ENCODE measurements at places on chromosomes 5 and 9.

DNA sequence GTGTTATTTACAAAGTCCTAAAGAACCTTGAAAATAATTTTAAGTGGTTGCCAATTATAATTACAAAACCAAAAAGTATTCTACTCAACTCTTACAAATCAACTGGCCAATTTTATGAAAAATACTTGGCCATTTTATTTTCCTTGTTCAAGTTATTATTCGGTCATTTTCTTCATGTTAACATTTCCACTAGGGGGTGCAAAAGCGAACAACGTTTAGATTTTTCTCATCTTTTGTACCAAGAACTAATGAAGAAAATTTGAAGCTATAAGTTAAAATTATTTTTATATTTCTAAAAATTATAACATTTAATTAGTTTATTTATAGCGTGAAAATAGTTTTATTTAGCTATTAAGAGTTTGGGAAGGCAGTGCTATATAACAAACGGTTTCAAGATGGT is 1453.3 kb downstream of the MAT2B start:
- no peak for DNase-seq

- no peak for DNase-seq
Observed at GRCh38 chr5:92907938-92908606, 672.9 kb downstream of the NR2F1-AS1 start.

GRCh38 chr5:68134033-68134668 is 81.4 kb upstream of the PIK3R1 start:
- peak; percentile 61 for DNase-seq

- no peak for DNase-seq
Observed at GRCh38 chr5:177445917-177446199, 756 bp upstream of the PRR7 start.

GRCh38 chr5:125044491-125045282 is 298.2 kb upstream of the ZNF608 start:
- DNase-seq = no peak

DNA sequence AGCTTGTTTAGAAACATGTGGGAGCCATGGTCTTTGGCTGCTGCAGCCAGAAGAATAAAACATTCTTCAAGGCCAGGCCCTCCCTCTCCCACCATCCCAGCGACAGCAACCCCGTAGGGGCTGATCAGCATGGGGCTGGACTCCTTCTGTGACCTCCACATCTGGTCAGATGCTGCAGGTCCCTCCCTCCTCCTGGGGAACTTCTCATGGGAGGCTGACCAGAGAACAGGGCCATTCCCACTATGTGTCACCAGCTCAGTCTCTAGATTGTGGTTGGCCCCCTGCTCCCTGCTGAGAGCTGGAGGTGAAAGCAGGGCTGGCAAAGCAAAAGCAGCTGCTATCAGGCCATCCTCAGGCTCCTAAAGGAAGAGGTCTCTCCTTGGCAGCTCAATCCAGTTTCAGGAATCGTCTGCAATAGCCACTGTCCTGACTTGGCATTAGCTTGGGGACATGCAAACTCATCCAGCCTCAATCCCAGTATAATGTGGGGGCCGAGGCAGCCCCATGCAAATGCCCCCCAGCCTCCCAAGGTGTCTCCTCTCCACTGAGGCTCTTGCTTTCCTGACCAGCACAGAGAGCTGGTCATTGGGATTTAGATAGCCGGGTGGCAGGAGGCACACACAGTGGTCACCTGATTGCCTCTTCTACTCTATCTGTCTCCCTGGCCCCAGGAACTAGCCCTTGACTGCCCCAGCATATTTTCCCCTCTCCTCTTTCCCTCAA is 81.5 kb downstream of the NRG2 start:
- peak; percentile 54 for DNase-seq

DNA sequence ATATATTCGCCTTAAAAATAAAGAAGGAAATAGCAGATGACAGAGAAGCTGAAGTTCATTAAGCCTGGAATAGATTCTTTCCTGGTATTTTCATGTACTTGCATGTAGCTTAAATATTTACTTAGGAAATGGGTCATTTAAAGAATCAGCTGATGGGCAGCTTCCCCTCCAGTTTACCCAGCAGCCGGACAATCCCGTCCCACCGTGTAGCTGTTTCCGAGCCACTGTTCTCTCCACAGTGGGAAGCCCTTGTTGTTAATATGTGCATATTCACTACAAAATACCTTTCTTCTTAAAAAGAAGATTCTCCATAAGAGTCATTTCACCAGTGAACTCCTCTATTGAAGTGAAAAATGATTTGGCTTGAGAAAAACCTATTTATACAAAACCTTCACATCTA is 187.0 kb downstream of the FANCC start:
- no peak for DNase-seq

- no peak for DNase-seq
Observed at GRCh38 chr5:93601802-93602155, 18.8 kb downstream of the NR2F1 start.

DNA sequence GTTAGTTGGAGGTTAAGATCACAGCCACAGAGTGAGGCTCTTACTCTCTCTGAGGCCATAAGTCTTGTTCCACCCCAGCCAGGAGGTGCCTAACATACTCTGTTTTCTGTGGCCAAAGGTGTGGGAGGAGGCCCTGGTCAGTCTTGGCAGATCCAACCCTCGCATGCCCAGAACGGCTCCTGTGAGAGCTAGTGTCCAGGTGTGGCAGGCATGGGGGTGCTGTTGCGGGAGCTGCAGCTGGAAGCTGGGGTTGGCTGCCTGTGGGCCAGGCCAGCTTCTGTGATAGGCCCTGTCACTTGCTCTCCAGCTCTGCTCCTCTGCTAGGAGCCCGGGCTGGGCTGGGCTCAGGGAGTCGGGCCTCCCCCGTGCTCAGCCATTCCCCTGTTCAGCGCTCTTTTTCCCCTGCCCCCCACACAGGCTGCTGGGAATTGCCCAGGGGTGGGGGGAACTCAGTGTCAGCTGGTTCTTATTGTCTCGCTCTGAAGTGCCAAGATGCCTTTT is 31.6 kb downstream of the IER5L start:
- no peak for DNase-seq

- no peak for DNase-seq
Observed at GRCh38 chr9:84761137-84761808, 91.7 kb downstream of the NTRK2 start.

- DNase-seq = no peak
Observed at GRCh38 chr5:136143312-136143711, 10.7 kb downstream of the SMAD5 start.

DNA sequence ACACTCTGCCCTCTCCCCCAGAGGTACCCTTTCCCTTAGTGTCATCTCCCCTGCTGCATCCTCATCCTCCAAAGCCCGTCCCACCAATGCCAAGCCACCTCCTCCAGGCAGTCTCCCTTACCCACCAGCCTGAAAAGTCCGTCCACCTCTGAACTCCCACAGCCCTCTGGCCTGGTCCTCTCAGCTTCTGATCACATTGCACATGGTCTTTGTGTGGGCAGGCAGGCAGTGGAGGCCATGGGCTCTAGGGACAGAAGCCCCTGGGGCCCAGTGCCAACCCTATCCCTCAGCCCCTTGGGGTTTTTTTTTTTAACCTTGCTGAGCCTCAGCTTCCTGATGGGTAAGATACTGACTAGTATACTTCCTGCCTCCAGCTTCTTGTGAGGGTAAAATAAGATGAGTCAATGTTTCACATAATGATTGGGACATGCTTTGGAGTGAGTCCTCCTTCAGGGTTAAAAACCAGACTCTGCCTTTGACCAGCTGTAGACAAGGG is 19.4 kb downstream of the CSF1R start:
- DNase-seq = peak; percentile 26

- DNase-seq = no peak
Observed at GRCh38 chr5:160286947-160287346, 25.4 kb downstream of the CCNJL start.

DNA sequence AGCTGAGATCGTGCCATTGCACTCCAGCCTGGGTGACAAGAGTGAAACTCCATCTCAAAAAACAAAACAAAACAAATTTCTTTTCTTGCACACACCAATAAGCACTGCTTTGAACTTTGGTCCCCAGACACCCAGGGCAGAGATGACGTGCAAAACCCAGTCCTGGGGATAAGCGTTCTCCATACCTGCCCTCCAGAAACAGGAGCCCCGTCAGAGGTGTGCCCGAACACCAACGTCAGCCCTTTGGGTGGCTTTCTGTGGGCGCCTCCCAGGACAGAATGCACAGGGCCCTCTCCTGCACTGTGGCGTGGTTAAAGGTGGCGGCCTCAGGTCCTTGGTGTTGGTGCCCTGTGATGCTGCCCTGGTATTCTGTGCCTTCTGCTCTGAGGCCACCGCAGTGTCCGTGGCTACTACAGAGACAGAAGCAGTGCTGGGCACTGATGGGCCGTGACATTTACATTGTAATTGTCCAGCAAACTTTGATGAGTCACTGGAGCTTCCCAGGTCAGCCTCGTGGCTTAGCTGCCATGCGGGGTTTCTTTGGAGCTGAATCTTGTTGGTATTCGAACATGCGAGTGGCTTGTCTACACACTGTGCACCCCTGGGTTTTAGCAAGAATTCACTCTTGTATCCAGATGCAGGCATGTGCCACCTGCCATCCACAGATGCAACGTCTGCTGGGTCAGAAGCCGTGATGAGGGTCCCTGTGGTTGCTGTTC is 9.8 kb downstream of the PPP1R26 start:
- DNase-seq = no peak

DNA sequence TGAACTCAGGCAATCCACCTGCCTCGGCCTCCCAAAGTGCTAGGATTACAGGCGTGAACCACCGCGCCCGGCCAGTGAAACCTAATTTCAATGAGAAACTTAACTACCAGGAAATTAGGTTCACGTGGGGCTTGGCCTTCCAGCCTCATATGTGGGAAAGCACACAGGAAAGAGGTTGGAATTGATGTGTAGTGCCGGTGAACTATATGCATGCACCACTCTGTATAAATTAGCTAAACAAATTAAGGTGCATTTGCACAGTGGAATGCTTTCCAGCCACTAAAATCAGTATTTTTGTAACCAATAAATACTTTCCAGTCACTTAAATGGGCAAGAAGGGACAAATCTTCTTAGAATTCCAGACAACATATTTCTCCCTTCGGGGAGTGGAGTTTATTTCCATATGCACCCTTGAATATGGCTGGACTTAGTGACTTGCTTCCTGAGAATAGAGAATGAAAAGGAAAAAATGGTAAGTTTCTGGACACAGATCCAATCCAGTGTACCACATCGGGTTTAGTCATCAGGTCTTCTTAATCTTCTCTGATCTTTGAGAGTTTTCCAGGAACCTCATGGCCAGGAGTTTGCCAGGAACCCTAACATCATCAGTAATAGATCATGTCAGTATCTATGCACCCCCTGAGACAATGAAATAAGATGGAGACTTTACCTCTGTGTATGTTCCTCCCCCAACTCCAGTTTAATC is 24.9 kb downstream of the ATOX1 start:
- no peak for DNase-seq

DNA sequence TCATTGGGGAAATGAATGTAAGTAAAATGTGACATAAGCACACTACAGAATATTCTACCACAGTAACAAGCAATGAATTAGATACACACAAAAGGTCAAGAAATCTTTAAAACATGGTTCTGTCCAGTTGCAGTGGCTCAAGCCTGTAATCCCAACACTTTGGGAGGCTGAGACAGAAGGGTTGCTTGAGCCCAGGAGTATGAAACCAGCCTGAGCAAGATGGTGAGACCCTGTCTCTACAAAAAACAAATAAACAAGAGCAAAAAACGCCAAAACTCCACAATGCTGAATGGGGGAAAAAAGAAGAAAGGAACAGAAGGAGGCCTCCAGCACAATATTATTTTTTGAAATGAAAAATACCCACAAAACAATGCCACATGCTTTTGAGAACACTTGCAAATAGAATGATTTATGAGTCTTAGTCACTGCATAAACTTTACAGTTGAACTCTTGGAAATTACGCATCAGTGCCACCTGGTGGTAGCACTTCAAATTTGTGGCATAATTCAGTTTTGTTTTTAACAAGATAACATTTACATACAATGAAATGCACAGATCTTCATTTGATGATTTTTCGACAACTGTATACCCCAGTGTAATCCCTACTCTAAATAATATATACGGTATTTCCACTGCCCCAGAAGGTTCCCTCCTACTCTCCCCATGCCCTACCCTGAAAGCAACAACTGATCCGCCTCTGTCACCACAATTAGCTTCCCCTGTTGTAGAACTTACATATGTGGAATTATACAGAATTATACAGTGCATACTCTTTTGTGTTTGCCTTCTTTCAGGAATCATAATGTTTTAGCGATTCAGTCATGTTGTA is 14.4 kb upstream of the SPINK4 start:
- DNase-seq = peak; percentile 82

DNA sequence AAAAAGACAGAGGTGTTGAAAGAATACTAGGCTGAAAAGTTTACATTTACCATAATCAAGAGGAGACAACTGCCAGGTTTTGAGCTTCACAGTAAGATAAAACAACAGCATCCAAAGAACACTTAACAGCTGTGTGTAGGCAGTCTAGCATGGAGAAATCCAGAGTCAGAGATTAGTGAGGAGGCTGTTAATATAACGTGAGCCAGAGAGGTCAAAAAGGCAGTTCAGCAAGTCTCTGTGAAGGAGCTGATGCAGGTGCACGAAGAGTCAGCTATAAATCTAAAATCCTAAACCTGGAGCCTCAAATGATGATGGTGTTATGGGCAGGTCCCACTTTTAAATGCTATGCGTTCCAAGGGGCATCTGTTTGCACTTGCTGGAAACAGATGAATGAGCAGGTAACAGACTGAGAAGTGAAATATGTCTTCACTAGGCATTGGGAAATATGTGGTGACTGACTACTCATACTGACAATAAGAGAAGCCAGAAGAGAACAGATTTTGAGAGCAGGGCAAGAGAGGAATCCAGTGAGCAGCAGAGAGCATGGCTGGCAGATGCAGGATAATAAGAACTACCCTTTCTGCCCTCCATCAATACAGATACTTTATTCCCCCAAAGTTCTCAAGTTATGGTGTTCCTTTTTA is 8.7 kb downstream of the APTX start:
- no peak for DNase-seq

DNA sequence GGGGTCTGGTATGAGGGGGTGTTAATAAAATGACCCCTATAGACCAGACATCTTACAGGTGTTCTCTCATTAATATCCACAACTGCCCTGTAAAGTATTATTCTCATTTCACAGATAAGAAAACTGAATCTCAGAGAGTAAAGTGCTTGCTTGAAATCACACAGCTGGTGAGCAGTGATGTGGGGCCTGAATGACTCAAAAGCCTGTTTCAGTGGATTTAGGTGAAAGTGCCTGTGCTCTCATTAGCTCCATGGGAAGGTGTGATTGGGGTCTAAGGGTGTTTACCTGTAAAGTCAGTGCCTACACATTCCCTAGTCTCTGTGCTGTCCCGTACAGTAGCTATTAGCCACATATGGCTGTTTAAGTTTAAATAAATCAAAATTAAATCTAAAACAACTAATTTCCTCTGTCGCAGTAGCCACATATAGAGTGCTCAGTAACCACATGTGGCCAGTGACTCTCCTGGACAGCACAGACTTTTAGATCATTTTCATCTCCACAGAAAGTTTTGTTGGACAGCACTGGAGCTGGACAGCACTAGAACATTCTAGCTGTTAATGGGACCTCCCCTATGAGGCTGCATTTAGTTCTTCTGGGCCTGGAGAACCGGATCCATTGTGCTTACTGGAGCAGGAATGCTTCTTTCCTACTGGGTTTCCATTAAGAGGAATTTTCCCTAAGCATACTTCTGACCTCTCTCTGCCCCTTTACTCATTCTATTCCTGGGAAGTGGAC is 52.5 kb upstream of the SEMA6A start:
- DNase-seq = no peak
